Smooth muscle cell of the coronary artery (primary cell): ENCODE measurements at places on chromosomes 16 and 17. TPM values are rescaled to one million over a fixed set of nuclear protein-coding genes. Genes with fewer than 3 reads are reported as not detected.

Gene DYNLL2
- total RNA-seq = 12.9 and 24.9 TPM in 2 replicates

Gene ARL5C
- not detected in 2 replicates for total RNA-seq

Gene DNAJA2
- 64.7 and 86.5 TPM in 2 replicates for total RNA-seq

Gene OR1A1
- total RNA-seq = not detected in 2 replicates

Gene HEATR9
- not detected in 2 replicates for total RNA-seq

Gene CCL22
- total RNA-seq = not detected in 2 replicates

Gene PABPN1L
- not detected in 2 replicates for total RNA-seq

Gene EIF4A3
- total RNA-seq = 97.9 and 194 TPM in 2 replicates

Gene TPSD1
- not detected in 2 replicates for total RNA-seq

Gene KRTAP16-1
- total RNA-seq = not detected in 2 replicates

Gene RAP1GAP2
- total RNA-seq = 0.15 and 1.2 TPM in 2 replicates

Gene ABCA8
- 57.4 and 85.5 TPM in 2 replicates for total RNA-seq

Gene GUCY2D
- not detected in 2 replicates for total RNA-seq

Gene CD79B
- total RNA-seq = 1.8 TPM in 1 of 2 replicates, not detected in the other

Gene C17orf50
- total RNA-seq = not detected in 2 replicates

Gene STH
- total RNA-seq = not detected in 2 replicates

Gene OMG
- total RNA-seq = 11.0 TPM in 1 of 2 replicates, not detected in the other

Gene CASKIN2
- total RNA-seq = 4.4 and 5.9 TPM in 2 replicates
